ENCODE measurements at places on chromosomes 5 and 9. TPM values are rescaled to one million over a fixed set of nuclear protein-coding genes. Genes with fewer than 3 reads are reported as not detected.

LCN12 gene
- total RNA-seq: not detected

NEURL1B gene
- 5.1 TPM for total RNA-seq

RGS7BP gene
- 0.85 TPM for total RNA-seq

CDKN2B gene
- total RNA-seq: 10.2 TPM

UNC5A gene
- under 0.01 TPM for total RNA-seq

ACTBL2 gene
- total RNA-seq: 0.19 TPM

CD72 gene
- total RNA-seq: 0.19 TPM

UCK1 gene
- total RNA-seq: 19.4 TPM

PGM5 gene
- total RNA-seq: 33.5 TPM

CCDC152 gene
- 1.1 TPM for total RNA-seq

Data from regular cardiac myocyte (primary cell).